Left kidney (tissue), 8 donors: ENCODE measurements at places on chromosomes 13 and 19.

DNA sequence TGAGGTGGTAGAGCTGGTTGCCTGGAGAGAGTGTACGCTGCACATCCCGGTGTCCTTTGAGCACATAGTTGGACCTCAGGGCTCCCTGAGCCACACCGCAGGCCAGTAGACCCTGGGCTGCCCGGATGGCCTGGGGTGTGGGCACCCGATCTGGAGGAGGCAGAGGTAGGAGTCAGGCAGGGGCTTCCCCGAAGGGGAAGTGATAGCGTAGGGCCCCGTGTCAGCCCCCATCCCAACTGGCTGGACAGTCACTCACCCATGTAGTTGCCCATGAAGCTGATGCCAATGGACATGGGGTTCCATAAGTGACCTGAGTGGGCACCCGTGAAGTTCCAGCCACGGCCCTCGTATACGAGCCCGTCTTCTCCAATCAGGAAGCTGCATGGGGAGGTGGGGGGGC is 3.6 kb downstream of the PGLYRP1 start:
- DNase-seq = no peak

DNA sequence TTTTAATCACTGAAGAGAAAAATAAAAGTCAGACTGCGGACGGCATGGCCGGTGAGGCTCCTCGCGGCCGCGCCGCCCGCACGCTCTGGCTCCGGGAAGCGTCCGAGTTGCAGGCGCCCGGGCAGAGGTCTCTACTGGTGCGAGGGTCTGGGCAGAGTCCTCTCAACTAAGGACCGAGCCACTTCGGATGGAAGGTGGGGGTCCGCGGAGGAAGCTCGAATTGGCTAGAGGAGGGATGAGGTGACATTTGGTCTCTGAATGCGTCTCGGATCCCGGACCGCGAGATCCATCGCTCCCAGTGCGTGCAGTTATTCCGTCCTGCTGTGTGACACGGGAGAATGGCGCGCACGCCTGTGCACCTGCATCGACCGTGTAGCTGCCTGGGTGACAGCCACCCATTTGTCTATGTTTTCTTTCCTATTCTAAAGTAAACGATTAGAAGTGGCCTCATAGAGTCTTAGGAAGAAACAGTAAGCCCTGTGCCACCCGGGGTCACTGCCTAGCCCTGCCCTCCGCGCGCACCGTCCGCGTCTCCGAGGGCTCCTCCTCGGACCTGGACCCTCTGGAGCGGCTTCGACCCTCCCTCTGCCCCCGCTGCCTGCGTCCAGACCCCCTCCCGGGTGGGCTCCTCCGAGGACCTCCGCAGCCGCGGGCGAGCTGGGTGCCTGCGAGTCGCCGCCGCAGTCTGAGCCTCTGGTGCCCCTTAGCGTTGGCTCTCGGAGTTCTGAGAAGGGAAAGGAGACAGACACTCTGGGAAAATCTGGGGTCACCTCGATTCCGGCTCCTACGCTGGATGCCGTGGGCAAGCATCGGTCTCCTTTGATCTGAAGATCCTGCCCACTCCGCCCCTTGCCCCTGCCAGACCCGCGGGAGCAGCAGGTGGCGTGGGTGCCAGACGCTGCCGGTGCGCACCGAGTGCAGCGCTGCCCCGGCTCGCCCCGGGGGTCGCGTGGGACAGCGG is 347.4 kb downstream of the LIG4 start:
- DNase-seq = no peak

DNA sequence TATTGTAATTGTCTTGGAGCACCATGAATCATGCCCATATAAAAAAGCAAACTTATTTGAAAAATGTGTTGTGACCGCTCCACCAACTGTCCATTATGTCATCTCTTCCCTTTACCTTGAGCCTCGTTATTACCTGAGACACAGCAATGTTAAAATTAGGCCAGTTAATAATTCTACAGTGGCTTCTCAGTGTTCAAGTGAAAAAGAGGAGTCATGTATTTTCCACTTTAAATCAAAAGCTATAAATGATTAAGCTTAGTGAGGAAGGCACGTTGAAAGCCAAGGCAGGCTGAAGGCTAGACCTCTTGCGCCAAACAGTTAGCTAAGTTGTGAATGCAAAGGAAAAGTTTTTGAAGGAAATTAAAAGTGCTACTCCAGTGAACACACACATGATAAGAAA is 210.5 kb downstream of the GPC6 start:
- no peak for DNase-seq

GRCh38 chr19:3954107-3954506 is 16.8 kb downstream of the DAPK3 start:
- DNase-seq = no peak

GRCh38 chr19:14536926-14537692 is 7.7 kb downstream of the TECR start:
- DNase-seq = peak; percentile 65

GRCh38 chr19:21705393-21705792 is 62.0 kb downstream of the ZNF100 start:
- DNase-seq = no peak

GRCh38 chr13:85405316-85405897 is 393.8 kb downstream of the SLITRK6 start:
- no peak for DNase-seq
